Naive B cell (primary cell): ENCODE measurements at places on chromosomes 5 and 9. TPM values are rescaled to one million over a fixed set of nuclear protein-coding genes. Genes with fewer than 3 reads are reported as not detected.

- peaks cover 77% of the 10 kb centered on the region for H3K4me1 ChIP-seq
- H3K27me3 ChIP-seq = no peaks in the 10 kb centered on the region
- H3K36me3 ChIP-seq = no peaks in the 10 kb centered on the region
- peak overlapping the region; percentile 57 for H3K4me3 ChIP-seq
- H3K27ac ChIP-seq = peak overlapping the region; percentile 95
Observed at GRCh38 chr9:37386988-37387387, 35.5 kb upstream of the GRHPR start.

DNA sequence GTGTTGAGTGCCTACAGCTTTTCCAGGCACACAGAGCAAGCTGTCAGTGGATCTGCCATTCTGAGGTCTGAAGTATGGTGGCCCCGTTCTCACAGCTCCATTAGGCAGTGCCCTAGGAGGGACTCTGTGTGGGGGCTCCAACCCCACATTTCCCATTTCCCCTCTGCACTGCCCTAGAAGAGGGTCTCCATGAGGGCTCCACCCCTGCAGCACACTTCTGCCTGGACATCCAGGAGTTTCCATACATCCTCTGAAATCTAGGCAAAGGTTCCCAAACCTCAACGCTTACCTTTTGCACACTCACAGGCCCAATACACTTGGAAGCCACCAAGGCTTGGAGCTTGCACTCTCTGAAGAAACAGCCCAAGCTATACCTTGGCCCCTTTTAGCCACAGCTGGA is 131.3 kb downstream of the DEPDC1B start:
- H3K27ac ChIP-seq = no peak overlapping the region
- no peak for DNase-seq
- no peaks in the 10 kb centered on the region for H3K4me1 ChIP-seq
- H3K4me3 ChIP-seq = no peak overlapping the region

GRCh38 chr5:116076496-116076895 is 8.3 kb upstream of the COMMD10 start:
- DNase-seq = peak; percentile 76
- H3K27me3 ChIP-seq = no peaks in the 10 kb centered on the region
- peak overlapping the region; percentile 81 for H3K27ac ChIP-seq
- H3K36me3 ChIP-seq = peaks cover 5% of the 10 kb centered on the region
- H3K4me3 ChIP-seq = peak overlapping the region; percentile 15

- DNase-seq = no peak
- peaks cover 9% of the 10 kb centered on the region for H3K4me1 ChIP-seq
- H3K27ac ChIP-seq = no peak overlapping the region
- no peaks in the 10 kb centered on the region for H3K27me3 ChIP-seq
- no peak overlapping the region for H3K4me3 ChIP-seq
Observed at GRCh38 chr9:5478206-5478605, 27.9 kb downstream of the CD274 start.

DNA sequence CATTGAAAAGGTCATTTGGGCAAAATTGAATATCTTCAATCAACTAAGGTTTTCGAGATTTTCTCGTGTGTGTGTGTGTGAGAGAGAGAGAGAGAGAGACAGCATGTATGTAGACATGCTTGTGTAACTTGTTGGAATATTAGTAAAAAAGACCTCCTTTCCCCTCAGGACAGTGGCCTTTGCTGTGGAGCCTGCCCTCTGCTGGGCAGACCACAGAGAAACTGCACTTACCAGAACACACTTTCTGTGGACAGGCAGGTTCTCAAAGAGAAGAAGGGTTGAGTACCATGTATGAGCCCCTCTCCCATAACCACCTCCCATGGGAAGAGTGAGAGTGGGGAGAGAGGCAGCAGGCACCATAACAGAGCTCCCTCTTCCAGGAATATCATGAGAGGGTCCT is 45.6 kb downstream of the CFAP90 start:
- no peaks in the 10 kb centered on the region for H3K36me3 ChIP-seq

DNA sequence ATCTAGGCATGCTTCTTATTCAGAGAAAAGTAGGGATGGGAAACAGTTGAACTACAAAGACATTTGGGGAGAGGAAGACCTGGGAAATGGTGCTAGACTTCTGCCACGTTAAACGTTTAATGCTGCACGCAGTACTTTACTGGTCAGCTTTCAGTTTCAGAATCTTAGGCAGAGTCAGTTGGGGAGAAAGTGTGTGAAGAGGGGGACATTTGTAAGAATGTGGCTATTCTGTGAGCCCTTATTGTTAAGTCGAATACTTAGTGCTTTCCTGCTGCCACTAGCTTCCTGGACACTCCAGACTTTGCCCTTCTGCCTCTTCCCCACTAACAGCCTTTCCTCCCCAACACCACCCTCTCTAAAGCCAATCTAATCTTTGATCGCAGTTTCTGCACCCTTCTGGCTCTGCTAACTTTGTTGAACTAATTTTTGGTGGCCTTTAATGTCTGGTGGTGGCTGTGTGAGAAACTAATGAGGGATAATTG is 6.1 kb downstream of the CYSTM1 start:
- no peaks in the 10 kb centered on the region for H3K36me3 ChIP-seq
- H3K4me3 ChIP-seq = peak overlapping the region; percentile 36
- no peaks in the 10 kb centered on the region for H3K27me3 ChIP-seq
- H3K4me1 ChIP-seq = peaks cover 1% of the 10 kb centered on the region

GRCh38 chr5:172821340-172821985 is 12.6 kb upstream of the ERGIC1 start:
- H3K36me3 ChIP-seq = peaks cover 10% of the 10 kb centered on the region
- no peak overlapping the region for H3K27ac ChIP-seq
- no peaks in the 10 kb centered on the region for H3K27me3 ChIP-seq
- H3K4me3 ChIP-seq = no peak overlapping the region
- no peak for DNase-seq
- no peaks in the 10 kb centered on the region for H3K4me1 ChIP-seq

GRCh38 chr5:149360272-149360671 is 2.4 kb downstream of the PCYOX1L start:
- DNase-seq = no peak
- peak overlapping the region; percentile 65 for H3K27ac ChIP-seq
- peaks cover 32% of the 10 kb centered on the region for H3K4me1 ChIP-seq
- peaks cover 1% of the 10 kb centered on the region for H3K36me3 ChIP-seq

DNA sequence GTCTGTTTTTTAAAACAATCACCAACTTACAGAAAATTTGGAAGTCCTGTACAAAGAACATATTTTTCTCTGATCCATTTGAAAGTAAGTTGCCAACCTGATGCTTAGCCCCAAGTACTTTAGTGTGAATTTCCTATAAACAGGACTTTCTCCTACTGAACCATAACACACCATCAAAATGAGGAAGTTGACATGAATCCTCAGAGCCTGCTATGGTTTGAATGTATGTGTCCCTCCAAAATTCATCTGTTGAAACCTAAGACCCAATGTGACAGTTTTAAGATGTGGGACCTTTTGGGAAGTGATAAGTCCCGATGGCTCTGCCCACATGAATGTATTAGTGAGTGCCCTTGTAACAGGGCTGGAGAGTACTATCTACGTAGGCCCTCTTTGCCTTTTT is 6.4 kb upstream of the ACOT12 start:
- no peak overlapping the region for H3K27ac ChIP-seq
- H3K36me3 ChIP-seq = peaks cover 4% of the 10 kb centered on the region
- H3K27me3 ChIP-seq = peaks cover 25% of the 10 kb centered on the region
- no peak for DNase-seq
- H3K4me1 ChIP-seq = peaks cover 11% of the 10 kb centered on the region
- no peak overlapping the region for H3K4me3 ChIP-seq

- no peak overlapping the region for H3K4me3 ChIP-seq
- no peaks in the 10 kb centered on the region for H3K4me1 ChIP-seq
- no peak for DNase-seq
- H3K27me3 ChIP-seq = no peaks in the 10 kb centered on the region
- H3K36me3 ChIP-seq = no peaks in the 10 kb centered on the region
Observed at GRCh38 chr5:119840175-119840574, 210.8 kb downstream of the FAM170A start.

- H3K4me3 ChIP-seq = no peak overlapping the region
- H3K4me1 ChIP-seq = no peaks in the 10 kb centered on the region
- no peak overlapping the region for H3K27ac ChIP-seq
- no peak for DNase-seq
- H3K36me3 ChIP-seq = no peaks in the 10 kb centered on the region
Observed at GRCh38 chr9:14560194-14560593, 133.0 kb downstream of the ZDHHC21 start.

- H3K4me3 ChIP-seq = no peak overlapping the region
- H3K36me3 ChIP-seq = no peaks in the 10 kb centered on the region
- DNase-seq = no peak
- H3K27me3 ChIP-seq = peaks cover 3% of the 10 kb centered on the region
- H3K4me1 ChIP-seq = no peaks in the 10 kb centered on the region
- no peak overlapping the region for H3K27ac ChIP-seq
Observed at GRCh38 chr9:87834357-87834756, 48.3 kb upstream of the SPATA31E1 start.

GRCh38 chr5:40999142-40999541 is 72.0 kb downstream of the MROH2B start:
- H3K36me3 ChIP-seq = no peaks in the 10 kb centered on the region
- H3K4me3 ChIP-seq = no peak overlapping the region
- H3K27me3 ChIP-seq = peaks cover 6% of the 10 kb centered on the region
- H3K4me1 ChIP-seq = no peaks in the 10 kb centered on the region
- DNase-seq = no peak

DNA sequence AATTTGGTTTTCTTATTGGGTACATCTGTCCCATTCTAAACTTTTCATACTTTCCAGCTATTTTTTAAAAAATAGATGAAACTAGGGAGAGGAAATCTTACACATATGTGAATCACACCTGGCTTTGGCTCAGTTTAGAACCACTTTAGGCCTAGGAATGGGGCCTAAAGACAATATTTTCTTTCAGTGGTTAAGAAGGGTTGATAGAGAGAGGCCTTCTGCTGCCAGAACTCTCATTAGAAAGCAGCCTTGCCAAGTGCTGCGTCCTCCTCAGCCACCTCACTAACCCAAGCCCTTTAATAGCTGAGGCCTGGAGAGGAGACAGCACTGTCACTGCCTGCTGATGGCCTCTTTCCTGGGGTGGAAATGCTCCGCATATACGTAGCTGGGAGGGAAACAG is 167.5 kb downstream of the SAXO1 start:
- peaks cover 8% of the 10 kb centered on the region for H3K36me3 ChIP-seq
- no peak overlapping the region for H3K4me3 ChIP-seq
- H3K4me1 ChIP-seq = no peaks in the 10 kb centered on the region
- no peak overlapping the region for H3K27ac ChIP-seq
- no peak for DNase-seq
- H3K27me3 ChIP-seq = no peaks in the 10 kb centered on the region

GRCh38 chr5:22910523-22910922 is 57.4 kb upstream of the CDH12 start:
- DNase-seq = no peak
- no peaks in the 10 kb centered on the region for H3K36me3 ChIP-seq
- peaks cover 4% of the 10 kb centered on the region for H3K27me3 ChIP-seq
- H3K27ac ChIP-seq = no peak overlapping the region
- H3K4me3 ChIP-seq = no peak overlapping the region

- H3K36me3 ChIP-seq = no peaks in the 10 kb centered on the region
- peaks cover 4% of the 10 kb centered on the region for H3K27me3 ChIP-seq
- H3K4me1 ChIP-seq = no peaks in the 10 kb centered on the region
- DNase-seq = no peak
Observed at GRCh38 chr5:53008751-53009150, 19.6 kb downstream of the ITGA2 start.

DNA sequence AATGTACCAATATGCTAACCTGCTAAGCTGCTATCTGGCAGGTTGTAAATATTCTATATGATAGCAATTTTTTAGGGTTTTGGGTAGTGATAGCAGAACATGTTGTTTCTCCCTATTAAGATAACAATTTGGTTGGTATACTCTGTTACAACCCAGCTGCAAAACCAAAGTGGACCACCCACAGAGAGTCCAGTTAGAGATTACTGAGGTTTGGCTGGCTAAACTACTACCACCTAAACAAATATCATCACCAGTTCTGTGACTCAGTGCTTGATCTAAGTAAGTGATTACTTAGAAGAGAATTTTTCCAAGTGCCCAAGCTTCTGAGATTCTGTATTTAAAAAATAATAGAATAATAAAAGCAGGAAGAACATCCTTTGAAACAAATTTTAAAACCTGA is 72.3 kb downstream of the XRCC4 start:
- no peaks in the 10 kb centered on the region for H3K27me3 ChIP-seq
- H3K4me1 ChIP-seq = no peaks in the 10 kb centered on the region
- no peaks in the 10 kb centered on the region for H3K36me3 ChIP-seq
- no peak overlapping the region for H3K4me3 ChIP-seq

GRCh38 chr9:136014924-136015633 is 53.9 kb upstream of the UBAC1 start:
- no peak for DNase-seq
- no peak overlapping the region for H3K27ac ChIP-seq
- no peak overlapping the region for H3K4me3 ChIP-seq
- no peaks in the 10 kb centered on the region for H3K4me1 ChIP-seq
- H3K36me3 ChIP-seq = no peaks in the 10 kb centered on the region

DNA sequence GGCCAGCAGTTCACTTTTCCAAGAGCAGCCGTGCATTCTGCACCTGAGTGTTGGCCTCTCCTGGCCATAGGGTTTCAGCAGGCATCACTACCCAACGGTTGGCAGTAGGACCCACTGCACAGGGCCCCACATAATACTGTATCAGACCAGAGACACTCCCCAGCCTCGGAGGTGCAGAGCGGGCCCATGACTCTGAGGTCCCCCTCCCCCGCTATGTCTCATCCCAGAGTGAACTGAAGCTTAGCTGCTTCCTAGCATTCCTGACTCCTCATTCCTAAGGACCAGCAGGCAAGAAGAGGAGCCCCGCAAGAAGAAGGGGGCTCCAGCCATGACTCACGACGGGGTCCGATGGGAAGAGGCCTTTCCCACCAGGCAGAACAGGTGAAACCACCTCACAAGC is 67.2 kb downstream of the CAMSAP1 start:
- H3K27me3 ChIP-seq = no peaks in the 10 kb centered on the region
- peaks cover 17% of the 10 kb centered on the region for H3K36me3 ChIP-seq

TRIM41 gene
- polyA plus RNA-seq = 0.40 TPM

NUTM2G gene
- not detected for polyA plus RNA-seq

ADRB2 gene
- polyA plus RNA-seq = 3.2 TPM

CMBL gene
- not detected for polyA plus RNA-seq

ACOT12 gene
- not detected for polyA plus RNA-seq

FOXD4L6 gene
- polyA plus RNA-seq = not detected

FNBP1 gene
- 163 TPM for polyA plus RNA-seq

PCDHGB7 gene
- not detected for polyA plus RNA-seq

MVB12B gene
- polyA plus RNA-seq = 2.5 TPM

EDIL3 gene
- not detected for polyA plus RNA-seq

SEPTIN8 gene
- 0.11 TPM for polyA plus RNA-seq

DNAJA1 gene
- polyA plus RNA-seq = 82.8 TPM
